ENCODE measurements at places on chromosomes 3 and 15. TPM values are rescaled to one million over a fixed set of nuclear protein-coding genes. Genes with fewer than 3 reads are reported as not detected.

DNA sequence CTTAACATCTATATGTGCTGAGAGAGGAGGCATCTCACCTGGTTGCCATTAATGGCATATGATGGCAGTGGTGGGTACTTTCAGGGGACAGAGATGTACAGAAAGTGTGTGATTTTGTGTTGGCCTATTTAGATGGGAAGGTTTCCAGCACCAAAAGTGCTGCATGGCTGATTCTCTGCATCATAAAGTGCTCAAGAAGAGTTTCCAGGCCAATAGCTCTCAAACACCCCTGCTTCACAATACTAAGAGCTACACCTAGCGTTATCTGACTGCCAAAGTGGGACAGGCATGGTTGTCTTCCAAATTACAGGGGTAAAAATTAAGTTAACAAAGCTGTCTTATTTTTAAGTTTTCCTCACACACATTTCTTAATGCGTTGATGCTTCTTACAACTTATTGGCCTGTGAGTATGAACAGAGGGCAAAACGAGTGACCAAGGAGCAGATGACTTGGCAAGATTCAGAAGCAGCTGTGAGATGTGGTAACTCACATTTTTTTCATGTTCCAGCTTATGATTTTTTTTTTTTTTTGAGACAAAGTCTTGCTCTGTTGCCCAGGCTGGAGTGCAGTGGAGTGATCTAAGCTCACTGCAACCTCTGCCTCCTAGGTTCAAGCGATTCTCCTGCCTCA is 41.4 kb upstream of the VEPH1 start:
- no peak for DNase-seq

Gene RAB27A
- total RNA-seq: 9.4 TPM

- DNase-seq: no peak
Measured at GRCh38 chr3:23909341-23909740, 7.4 kb downstream of the NKIRAS1 start.

- DNase-seq: no peak
Measured at GRCh38 chr3:52816654-52817053, 13.8 kb downstream of the ITIH4 start.

GRCh38 chr15:100041127-100041828 is 300.5 kb downstream of the ADAMTS17 start:
- no peak for DNase-seq

DNA sequence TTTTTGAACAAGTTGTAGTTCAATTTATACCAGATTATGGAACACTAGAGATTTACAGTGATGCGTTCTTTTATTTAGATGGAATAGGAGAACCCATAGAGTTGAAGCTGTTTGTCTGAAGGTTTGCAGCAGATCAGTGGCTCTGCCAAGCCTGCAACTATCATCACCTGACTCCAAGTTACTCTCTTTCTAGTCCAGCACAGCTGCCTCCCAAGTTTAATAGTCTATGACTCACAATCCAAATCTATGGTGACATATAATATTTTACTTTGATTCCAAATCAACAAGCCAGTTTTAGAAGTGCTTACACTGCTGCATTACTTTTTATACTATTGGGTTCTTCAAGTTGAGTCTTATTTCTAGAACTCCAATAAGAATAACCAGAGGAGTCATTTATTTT is 400.4 kb downstream of the LPP start:
- peak; percentile 85 for DNase-seq

DNA sequence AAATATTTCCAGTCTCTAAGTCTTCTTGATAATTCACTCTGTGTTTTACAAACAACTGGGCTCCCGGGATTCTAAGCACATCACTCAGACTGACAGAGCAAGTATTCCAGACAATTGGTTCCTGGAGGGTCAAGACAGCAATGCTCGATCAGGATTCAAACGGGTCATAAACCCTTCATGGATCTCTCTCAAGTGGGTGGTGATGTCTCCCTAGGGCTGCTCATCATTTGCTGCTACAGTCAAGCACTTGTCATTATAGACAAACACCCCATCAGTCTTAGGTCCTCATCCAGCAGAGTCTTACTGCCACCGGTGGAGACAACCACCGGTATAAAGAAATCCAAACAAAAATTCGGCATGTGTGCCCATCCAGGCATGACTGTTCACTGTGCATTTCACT is 921.1 kb downstream of the FHIT start:
- no peak for DNase-seq

Gene ZNF620
- 2.5 TPM for total RNA-seq

- DNase-seq: no peak
Measured at GRCh38 chr3:17261627-17262369, 377.0 kb downstream of the PLCL2 start.

DNA sequence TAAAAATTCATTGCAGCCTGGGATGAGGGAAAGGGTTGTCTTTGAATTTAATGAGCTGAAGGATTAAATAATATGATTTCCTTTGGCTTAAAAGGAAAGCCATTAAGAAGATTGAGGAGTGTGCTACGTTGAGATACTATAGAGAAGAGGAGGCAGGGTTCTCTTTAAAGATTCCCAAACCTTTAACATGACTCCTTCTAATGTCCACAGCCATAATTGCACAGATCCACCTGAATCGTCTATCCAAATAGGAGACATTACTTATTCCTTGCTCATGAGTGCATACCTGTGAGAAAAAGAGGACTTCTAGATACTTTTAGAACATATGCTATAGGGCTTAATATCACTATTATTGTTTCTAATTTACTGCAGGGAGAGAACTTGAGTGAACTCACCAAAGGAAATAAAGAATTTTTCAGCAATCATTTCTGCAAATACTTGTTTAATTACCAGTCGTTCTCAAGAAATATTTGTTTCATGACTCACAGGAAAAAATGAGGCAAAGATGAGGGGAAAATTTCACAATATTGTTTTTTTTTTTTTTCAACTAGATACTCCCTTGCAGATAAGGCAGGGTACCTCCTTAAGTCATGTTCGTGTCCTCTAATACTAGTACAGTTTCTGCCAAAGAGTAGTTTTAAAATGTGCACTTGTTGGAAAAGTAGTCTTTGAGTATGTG is 8.9 kb upstream of the SUCNR1 start:
- peak; percentile 89 for DNase-seq

DNA sequence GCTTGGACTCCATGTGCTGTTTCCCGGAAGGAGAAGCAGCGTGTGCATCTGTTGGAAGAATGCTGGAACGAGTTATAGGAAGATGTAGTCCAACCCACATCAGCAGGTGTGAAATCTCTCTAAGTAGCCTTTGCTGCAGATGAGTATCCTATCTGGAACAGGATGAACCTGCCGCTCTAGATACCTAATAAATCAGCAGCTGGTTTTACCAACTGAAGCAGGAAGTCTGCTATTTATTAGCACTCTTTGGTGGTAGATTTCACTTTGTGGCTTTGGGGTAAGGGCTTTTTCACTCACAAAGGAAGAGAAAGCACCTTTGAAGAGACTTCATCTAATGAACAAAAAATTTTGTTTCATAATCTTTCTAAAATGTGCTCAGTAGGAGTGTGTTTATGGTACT is 66.4 kb downstream of the DCUN1D1 start:
- peak; percentile 18 for DNase-seq

DNA sequence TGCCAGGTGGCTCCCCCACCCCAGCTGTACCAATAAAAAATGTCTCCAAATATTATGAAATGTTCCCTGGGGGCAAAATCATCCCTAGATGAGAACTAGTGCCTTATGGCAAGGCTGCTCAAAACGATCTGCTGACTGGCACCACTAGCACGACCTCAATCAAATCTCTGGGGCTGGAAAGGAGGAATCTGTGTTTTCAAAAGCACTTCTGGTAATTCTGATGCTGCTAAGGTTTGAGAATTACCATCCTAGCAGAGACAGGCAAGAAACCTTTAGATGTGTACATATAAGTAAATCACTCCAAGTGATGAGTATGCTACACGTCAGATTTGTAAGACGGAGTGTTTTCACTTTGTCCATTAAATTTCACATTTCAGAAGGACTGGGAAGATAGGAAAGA is 360.1 kb upstream of the THRB start:
- DNase-seq: no peak

DNA sequence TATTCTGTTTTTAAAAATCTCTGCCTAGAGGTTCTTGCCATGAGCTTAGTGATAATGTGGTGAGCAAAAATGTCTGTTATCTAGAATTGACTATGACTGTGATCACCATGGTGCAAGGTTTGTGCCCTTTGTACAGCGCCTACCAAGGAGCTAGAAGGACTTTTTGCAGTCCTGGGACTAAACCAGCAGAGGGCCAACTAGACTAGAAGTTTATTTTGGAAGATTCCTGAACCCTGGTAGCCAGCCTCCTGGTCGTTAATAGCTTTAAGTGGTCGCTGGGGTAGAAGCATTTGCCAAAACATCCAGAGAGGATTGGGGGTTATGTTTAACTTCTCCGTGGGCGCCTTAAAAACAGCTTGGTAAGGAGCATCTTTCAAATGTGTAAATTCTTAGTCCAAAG is 7.8 kb downstream of the SCG5 start:
- peak; percentile 46 for DNase-seq

Gene DUOXA2
- total RNA-seq: not detected

- peak; percentile 93 for DNase-seq
Measured at GRCh38 chr15:69853544-69853951, 244.2 kb downstream of the TLE3 start.

- no peak for DNase-seq
Measured at GRCh38 chr3:104523136-104523535, 843.6 kb upstream of the ALCAM start.

Gene SEMA7A
- 74.9 TPM for total RNA-seq

- DNase-seq: peak; percentile 77
Measured at GRCh38 chr3:43503067-43503728, 118.6 kb downstream of the ANO10 start.

DNA sequence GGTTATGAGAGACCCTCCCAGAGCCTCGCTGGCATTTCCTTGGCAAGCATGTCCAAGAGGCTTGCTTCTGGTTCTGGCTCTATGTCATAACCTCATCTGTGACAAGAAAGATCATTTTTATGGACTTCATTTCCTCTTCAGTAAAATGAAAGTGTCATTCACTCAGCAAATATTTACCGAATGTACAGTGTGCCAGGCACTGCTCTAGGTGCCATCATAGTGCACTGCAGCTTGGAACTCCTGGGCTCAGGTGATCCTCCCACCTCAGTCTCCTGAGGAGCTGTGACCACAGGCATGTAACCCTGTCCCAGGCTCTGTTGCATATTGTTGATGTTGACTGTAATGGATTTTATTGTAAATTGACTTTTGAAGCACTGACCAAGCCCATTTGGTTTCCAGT is 18.7 kb upstream of the ITPKA start:
- DNase-seq: peak; percentile 75

DNA sequence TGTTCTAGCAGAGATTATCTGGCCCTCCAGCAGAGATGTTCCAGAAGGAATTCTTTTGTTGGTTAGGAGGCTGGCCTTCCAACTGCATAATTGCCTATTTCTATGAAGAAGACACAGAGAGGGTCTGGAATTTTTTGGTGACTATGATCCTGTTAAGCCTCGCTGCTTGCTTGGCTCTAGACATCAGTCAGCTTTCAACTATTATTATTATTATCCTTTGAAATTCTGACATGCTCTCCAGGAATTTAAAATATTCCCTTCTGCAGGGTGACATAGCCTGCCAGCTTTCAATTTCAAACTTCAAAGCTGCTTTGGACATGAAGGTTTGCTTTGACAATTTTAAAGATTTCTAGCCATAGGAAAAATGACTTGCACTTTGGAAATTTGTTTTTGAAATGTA is 26.3 kb upstream of the ZNF148 start:
- DNase-seq: no peak

GRCh38 chr3:187739561-187740332 is 5.5 kb downstream of the BCL6 start:
- peak; percentile 87 for DNase-seq

Gene EXD1
- total RNA-seq: not detected

DNA sequence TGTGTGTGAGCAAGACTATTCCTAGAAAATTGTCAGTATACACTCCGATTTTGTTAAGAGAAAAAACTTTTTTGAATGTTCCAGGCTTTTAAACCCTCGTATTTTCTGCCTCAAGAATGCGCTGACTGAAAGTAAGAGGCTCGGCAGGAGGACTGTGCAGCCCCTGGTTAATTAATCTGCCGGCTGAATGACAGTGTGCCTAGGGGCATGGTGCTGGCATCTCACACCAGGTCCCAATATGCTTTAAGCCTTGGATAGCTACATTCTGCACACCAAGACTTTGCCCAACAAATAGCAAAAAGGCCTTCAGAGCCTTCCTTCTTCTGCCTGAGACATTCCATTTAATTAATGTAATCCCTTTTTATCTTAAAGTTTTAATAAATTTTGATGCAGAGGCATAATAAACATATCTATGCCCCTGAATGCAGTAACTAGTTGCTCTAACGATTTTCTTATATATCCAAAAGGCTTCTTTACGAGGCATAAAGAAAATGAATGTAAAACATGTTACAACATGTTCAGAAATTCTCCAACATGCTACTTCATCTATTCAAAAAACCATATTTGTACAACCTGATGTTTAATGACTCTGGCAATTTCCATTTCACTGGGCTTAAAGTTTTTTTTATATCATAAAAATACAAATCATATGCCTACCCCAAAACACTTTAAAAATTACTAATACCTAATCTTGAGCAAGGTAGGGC is 37.9 kb downstream of the DPH6 start:
- DNase-seq: no peak

Gene GPR62
- not detected for total RNA-seq

Gene SCAANT1
- not detected for total RNA-seq

DNA sequence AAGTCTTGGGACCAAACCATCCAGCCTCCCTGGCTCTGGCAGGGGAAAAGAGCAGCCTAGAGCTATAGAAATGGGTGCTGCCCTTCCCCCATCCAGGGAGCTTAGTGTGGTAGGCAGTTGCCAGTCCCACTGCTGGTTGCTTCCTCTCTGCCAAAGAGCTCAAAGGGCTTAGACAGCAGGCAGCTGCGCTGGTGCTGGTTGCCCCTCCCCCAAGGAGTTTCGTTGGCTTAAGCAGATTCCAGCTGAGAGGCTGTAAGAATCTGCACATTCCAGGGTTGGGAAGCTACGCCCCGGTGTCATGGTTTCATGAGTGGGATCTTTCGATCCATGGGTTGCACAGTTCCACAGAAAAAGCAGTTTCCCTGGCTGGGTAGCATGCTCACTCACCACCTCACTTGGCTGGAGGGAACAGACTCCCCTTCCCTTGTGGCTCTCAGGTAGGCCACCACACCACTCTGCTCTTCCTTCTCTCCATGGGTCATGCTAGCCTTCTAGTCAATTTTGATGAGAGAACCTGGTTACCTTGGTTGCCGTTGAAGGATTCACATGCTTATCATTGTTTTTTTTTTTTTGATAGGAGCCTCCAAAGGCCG is 195.1 kb downstream of the EPHA6 start:
- DNase-seq: no peak

GRCh38 chr3:156788846-156789245 is 37.3 kb upstream of the LEKR1 start:
- peak; percentile 57 for DNase-seq

DNA sequence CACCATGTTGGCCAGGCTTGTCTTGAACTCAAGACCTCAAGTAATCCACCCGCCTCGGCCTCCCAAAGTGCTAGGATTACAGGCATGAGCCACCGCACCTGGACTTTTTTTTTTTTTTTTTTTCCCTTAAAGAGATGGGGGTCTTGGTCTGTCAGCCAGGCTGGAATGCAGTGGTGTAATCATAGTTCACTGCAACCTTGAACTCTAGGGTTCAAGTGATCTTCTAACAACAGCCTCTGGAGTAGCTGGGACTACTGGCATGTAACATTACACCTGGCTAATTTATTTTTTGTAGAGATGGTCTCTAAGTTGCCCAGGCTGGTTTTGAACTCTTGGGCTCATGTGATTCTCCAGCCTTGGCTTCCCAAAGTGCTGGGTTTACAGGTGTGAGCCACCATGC is 81.6 kb downstream of the ANKRD28 start:
- no peak for DNase-seq
